ENCODE measurements at places on chromosomes 4 and X.

DNA sequence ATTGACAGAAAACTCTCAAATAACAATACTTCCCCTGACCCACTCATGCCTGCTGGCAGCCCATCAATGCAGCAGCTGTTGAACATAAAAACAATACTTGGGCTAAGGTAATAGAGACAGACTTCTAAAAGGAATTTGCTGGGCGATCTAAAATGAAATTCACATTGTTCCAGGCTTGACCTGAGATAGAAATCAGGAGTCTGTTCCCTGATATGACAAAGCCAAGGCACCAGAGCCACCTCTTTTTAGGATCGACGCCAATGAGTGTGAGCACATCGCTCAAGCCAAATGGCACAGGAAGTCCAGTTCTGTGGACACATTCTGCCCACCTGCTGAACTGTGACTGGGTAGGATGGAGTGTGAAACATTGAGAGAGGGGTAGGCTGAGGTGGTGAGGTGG, 4.9 kb downstream of the SEPTIN11 start:
- H3K4me3 ChIP-seq = no peak overlapping the region
- peaks cover 68% of the 10 kb centered on the region for H3K27me3 ChIP-seq
- no peak for DNase-seq
- H3K4me1 ChIP-seq = peaks cover 5% of the 10 kb centered on the region
- H3K27ac ChIP-seq = no peak overlapping the region

DNA sequence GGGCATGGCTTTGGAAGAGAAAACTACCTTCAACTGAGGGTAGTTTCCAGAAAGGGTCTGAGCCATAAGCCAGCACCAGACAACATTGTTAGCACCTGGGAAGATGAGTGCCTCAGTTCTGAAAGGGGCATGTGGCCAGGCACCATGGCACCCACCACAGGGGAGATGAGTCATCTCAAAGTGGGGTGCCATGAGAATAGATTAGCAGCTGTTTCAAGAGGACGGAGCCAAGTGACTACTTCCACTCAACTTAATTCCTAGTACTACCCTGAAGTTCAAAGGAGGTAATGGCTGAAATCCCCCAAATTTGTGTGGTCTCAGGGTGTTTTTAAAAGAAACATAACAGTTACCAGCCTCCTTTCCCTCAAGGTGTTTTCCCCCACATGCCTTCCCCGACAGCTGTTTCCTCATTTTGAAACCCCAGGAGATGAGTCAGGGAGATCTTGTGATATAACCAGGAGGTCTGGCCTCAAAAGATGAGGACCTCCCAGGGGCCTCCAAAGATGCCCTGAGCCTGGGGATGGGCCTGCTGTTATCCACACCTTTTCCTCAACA, 27.8 kb upstream of the FTHL17 start:
- peak overlapping the region; percentile 36 for H3K27ac ChIP-seq
- H3K36me3 ChIP-seq = no peaks in the 10 kb centered on the region
- no peak overlapping the region for H3K4me3 ChIP-seq

GRCh38 chr4:112142182-112142581, 3.1 kb upstream of the FAM241A start:
- DNase-seq = no peak
- H3K27ac ChIP-seq = no peak overlapping the region
- H3K4me3 ChIP-seq = no peak overlapping the region
- H3K27me3 ChIP-seq = peaks cover 4% of the 10 kb centered on the region
- H3K4me1 ChIP-seq = peaks cover 25% of the 10 kb centered on the region

DNA sequence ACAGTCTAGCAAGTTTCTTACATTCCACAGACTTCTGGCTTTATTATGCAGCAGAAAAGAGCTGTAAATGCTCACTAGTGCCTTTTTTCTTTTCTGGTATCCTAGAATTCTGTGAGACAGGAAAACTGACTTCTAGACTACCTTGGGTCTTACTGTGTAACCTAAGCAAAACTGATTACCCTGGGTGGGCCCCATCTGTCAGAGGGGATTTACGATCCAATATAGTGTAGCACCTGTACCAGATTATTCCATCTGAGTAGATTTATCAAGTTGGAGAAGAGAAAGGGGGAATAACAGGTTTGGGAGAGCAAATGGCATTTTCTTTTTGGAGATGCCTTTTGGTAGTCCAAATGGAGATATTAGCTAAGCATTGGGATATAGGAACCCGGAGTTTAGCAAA, 46.7 kb downstream of the FSTL5 start:
- no peak overlapping the region for H3K4me3 ChIP-seq
- no peaks in the 10 kb centered on the region for H3K36me3 ChIP-seq
- H3K4me1 ChIP-seq = no peaks in the 10 kb centered on the region
- H3K27ac ChIP-seq = no peak overlapping the region

DNA sequence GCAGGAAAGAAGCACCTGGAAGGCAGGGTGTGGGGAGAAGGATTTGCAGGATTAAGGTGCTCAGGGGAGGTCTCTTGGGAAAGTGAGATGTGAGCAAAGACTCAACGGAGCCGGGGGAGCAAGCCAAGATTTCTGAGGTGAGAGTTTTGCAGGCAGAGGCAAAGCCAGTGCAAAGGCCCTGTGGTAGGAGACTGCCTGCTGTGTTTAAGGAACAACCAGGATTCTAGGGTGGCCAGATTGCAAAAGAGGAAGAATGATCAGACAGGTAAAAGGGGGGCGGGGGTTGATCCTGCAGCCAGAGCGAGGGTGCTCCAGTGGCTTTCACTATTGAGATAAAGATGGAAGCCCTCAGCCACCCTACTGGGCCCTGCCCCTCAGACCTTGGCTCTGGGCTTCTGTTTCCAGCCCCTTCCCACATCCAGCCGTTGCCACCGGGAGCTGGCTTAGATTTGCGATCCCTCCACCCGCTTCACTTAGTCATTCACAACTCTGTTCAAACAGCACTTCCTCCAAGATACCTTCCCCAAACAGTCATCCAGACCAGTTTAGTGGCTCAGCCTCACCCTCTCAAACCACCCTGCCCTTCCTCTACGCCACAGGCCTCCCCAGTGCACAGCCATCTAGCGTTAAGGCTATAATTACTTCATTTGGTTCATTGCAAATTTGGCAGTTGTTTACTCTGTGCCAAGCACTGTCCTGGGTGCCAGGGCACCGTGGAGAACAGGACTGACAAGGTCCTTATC, 23.3 kb upstream of the BCOR start:
- DNase-seq = no peak
- H3K27me3 ChIP-seq = no peaks in the 10 kb centered on the region
- H3K4me1 ChIP-seq = peaks cover 2% of the 10 kb centered on the region
- H3K27ac ChIP-seq = no peak overlapping the region
- H3K36me3 ChIP-seq = no peaks in the 10 kb centered on the region
- no peak overlapping the region for H3K4me3 ChIP-seq

DNA sequence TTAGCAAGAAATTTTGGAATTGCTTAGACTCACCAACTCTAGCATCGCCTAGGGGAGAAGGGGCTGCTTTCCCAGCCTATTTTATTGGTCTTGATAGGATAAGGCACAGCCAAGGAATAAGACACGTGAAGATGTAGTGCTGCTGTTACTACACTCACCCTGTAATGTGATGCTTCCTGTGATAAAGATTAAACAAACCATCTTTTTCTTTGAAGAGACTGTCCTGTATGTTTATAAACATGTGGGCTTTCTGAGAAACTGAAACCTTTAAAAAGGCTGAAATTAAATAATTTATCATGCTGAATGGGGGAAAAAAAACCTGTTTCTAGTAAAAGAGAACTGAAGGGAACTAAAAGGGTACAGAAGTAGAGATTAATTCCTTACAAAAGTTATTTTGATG, 13.2 kb downstream of the TAPT1 start:
- no peaks in the 10 kb centered on the region for H3K27me3 ChIP-seq
- H3K4me1 ChIP-seq = peaks cover 54% of the 10 kb centered on the region
- H3K4me3 ChIP-seq = peak overlapping the region; percentile 58
- DNase-seq = no peak

DNA sequence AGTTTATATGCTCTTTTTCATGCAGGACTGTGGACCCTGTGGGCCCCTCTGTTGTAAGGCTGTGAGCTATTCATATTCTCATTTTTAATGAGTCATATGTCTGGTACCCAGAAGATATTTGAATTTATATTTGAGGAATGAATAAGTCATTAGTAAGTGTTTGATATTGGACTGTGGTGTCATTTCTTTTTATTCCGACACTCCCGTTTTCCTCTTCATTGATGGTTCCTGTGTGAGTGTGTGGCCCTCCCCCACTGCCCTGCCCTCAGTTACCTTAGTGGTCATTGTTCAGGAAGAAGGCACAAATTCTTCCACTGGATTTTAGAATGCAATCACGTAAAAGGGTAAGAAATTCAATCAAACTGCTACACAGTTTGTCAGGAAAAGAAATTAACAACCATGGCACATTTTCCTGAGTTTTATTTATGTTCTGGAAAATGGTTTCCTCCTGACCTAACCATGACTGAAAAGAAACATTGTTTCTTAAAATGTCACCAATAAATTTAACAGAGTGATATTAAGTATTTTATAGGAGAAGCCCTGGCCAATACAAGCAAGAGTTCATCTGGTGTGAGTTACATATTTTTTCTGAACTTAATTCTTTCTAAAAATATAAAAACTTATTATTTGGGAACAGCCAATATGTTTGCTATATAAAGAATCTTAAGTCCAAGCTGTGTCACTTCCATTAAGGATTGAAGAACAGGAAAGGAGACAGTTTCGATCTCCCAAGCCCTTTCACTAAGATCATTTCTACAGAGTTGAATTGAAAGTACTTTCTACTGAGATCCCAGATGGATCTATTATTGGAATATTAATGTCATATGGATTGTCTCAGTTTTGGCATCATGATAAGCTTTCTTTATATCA, 370.5 kb upstream of the ANXA10 start:
- H3K27me3 ChIP-seq = no peaks in the 10 kb centered on the region
- no peak overlapping the region for H3K27ac ChIP-seq
- no peak overlapping the region for H3K4me3 ChIP-seq
- no peaks in the 10 kb centered on the region for H3K36me3 ChIP-seq

DNA sequence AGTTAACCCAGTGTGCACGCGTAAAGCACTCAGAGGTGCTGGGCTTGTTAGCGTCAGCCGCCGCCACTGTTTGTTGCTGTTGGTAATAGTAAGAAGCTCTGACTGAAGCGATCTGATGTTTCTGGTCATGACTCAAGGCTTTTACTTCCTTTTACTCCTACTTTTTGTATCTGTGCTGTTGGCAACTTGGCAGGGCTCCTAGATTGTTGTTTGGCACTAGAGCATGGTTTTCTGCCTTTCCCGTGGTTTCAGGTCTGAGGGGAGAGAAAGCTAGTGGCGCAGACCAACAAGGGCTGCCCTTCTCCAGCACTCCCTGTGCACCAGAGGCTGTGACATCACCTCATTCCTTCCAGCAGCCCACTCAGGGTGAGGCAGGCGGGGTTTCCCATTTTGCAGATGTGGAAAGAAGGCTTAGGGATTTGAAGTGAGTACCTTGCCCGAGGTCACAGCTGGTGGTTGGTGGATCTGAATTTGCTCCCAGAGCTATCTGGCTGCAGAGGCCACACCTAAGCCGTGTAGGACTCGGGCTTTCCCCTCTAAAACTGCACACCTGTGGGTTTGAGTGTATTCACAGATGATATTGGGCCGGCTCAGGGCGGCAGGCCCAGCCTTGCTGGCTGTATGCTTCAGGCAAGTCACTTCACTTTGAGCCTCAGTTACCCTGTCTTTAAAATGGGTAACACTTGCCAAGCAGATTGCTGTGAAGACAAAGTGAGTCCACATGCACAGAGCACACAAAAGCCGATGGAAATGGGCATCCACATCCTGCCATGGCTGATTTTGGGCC, 51.2 kb upstream of the TADA2B start:
- H3K27me3 ChIP-seq = no peaks in the 10 kb centered on the region
- peak overlapping the region; percentile 42 for H3K27ac ChIP-seq
- H3K4me3 ChIP-seq = no peak overlapping the region
- no peak for DNase-seq
- peaks cover 28% of the 10 kb centered on the region for H3K36me3 ChIP-seq

- no peaks in the 10 kb centered on the region for H3K27me3 ChIP-seq
- no peak overlapping the region for H3K4me3 ChIP-seq
- H3K4me1 ChIP-seq = no peaks in the 10 kb centered on the region
- no peak for DNase-seq
- no peaks in the 10 kb centered on the region for H3K36me3 ChIP-seq
Measured at GRCh38 chrX:27391623-27392022, 71.5 kb downstream of the PPP4R3C start.

DNA sequence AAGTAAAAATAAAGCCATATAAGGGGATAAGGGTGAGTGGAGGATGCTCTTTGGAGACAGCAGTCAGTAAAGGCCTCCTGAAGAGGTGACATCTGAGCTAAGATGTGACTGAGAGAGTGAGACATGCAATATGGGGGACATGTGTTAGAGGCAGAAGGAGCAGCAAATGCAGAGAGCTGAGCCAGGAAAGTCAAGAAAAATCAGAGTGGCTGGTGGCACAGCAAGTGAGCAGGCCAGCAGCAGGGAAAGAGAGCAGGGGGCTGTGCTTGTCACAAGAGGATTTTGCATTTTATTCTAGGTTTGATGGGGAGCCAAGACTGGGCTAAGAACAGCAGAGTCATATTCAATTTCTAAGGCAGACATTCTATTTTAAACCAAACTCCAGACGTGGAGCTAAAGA, 394.5 kb downstream of the KCNIP4 start:
- H3K36me3 ChIP-seq = no peaks in the 10 kb centered on the region
- no peaks in the 10 kb centered on the region for H3K27me3 ChIP-seq
- H3K4me3 ChIP-seq = no peak overlapping the region
- no peak overlapping the region for H3K27ac ChIP-seq

DNA sequence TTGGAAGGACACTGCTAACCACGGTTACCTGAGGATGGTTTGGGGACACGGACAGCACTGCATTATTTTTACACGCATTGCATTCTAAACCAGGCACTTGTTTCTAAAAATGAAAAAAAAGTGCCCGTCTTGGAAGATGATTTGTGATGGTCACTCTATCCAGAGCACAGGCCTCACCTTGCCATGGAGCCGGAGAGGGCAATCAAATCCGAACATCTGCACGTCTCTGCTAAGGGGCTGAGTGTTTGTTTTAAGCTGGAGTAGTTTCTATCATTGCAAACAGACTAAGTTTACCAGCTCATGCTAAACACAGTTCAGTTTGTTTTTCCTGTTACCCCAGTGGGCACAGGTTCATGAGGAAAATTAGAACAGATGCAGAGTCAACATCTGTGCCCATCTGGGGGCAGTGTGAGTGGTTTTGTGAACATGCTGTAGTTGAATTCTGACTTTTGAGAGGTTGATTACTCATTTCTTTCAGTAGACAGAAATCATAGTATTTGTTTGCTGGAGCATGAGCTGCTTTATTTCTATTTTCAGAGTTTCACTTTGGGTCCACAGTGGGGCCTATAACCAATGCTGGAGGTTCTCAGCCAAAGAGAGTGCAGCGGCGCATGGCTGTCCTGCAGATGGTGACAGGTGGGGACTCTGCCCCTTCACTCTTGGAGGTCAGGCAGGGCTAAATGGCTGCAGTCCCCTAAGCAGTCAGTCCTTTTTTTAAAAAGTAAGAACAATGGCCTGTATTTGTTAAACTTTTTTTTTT, 65.4 kb upstream of the ENPP6 start:
- H3K27ac ChIP-seq = peak overlapping the region; percentile 72
- DNase-seq = peak; percentile 65
- peaks cover 57% of the 10 kb centered on the region for H3K4me1 ChIP-seq

DNA sequence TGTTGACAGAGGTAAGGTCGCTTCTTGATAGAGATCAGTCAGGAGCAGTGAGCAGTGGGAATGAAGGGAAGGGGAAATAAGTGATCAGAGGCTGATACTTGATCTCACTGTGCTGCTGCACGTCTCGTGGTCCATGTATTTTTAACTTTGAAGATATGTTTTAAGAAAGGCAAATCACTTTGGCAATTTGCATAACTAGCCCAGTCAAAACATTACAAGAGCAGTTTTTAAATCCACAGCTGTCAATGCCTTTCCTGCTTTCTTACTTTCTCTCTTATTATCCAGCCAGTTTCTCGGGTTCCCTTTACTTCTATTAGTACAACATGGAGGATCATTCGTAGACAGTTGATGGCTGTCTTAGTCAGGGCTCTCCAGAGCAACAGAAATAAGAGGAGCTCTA, 472.8 kb downstream of the TMA16 start:
- H3K27me3 ChIP-seq = no peaks in the 10 kb centered on the region
- H3K4me3 ChIP-seq = no peak overlapping the region
- H3K4me1 ChIP-seq = no peaks in the 10 kb centered on the region
- no peaks in the 10 kb centered on the region for H3K36me3 ChIP-seq
